Activated naive CD4-positive, alpha-beta T cell treated with anti-CD3 and anti-CD28 coated beads, Interleukin-2, amount 50 U/mL, for 16 hours (primary cell): ENCODE measurements at places on chromosomes 11 and 22.

- DNase-seq, result no peak
Observed at GRCh38 chr22:40156001-40156516, 21.7 kb upstream of the TNRC6B start.

DNA sequence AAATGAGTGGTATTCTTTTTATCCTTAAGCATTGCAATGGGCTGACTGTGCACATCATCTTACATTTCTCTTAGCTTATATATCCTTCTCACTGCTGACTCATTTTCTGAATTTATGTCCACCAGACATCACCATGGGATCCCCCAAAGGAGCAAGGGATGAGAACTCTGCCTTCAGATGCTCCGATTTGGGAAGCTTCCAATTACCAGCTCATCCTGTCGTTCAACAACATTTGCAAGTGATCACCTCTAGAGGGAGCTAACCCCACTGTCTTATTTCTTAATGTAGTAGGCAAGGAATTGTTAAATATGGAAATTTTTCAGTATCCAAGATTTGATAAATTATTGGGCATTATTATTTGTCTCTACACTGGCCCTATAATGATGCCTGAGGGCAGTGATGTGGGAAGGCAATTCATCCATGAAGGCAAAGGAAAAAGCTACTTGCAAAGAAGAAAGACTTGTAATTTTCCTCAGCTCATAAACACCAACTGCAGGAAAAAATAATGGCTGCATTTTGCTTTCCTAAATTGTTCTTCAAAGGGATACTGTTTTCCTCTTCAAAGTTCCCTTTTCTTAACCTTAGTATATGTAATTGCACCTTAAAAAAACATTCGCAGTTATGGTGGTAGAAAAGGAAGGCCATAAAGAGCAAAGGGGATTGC, 102.4 kb upstream of the FSHB start:
- no peak for DNase-seq

GRCh38 chr11:25319127-25319526, 822.3 kb downstream of the LUZP2 start:
- no peak for DNase-seq

DNA sequence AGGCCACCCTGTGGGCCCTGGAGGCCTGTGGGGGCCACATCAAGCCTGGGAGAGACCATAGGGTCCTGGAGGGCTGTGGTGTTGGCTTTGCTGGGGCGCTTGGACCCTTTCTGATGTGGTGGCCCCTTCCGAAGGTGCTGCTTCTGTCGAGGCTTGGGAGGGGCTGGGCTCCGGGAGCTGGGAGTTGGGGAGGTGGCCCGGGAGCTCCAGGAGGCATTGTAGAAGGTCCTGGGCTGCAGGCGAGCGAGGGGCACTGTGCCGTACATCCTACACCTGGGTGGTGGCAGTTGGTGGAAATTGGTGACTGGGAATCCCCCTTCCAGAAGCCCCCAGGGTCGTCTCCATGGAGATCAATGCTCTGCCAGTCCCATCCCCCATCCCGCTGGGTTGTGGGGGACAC, 2.6 kb downstream of the PLA2G3 start:
- no peak for DNase-seq

DNA sequence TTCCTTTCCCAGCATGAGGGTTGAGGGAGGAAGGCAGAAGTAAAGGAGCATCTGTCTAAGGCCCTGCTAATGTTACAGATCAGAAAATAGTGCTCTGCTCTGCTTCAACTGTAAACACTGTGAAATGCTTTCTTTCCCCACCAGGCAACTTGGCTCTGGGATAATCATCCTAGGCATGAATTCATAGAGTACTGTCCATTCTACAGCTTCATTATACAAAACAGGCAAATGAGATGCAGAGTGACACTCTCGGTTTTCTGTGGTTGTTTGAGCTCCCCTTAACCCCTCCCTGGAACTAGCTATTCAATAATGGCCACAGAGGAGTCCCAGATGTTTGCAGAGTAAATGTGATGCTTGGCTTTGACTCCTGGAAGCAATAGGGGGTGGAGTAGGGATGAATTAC, 184.3 kb upstream of the CTSC start:
- DNase-seq, result no peak

DNA sequence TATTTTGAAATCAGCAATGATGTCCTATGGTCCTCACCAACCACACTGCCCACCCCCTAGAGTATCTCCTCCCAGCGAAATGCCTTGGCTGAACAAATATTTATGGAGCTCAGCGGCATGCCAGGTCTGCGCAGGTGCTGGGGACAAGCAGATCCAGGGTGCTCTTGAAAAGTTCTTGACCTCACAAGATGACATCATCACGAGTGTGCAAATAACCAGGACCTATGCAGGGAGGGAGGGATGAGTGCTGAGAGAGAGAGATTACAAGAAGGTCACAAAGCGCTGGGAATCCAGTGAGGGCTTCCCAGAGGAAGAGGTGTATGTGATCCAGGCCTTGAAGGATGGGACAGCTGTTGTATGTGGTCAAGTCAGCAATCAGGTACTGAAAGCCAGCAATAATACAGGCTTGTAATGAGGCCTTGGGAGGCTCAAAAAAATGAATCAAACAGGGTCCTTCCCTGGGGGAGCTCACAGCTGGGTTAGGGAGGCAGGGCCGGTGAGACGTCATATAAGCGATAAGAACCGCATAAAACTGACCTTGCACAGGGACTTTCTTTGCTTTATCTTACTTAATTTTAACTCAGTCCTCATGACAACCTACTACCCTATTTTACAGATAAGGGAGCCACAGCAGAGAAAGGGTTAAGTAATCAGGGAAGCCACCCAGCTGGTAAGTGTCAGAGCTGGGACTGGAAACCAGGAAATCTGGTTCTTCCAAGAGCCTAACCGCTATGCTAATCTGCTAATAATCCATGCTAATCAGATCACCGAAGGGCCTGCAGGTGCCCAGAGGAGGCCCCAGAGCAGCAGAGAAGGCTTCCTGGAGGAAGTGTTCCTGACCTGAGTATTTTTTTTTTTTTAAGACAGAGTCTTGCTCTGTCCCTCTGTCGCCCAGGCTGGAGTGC, 8.2 kb downstream of the ARRB1 start:
- no peak for DNase-seq

- no peak for DNase-seq
Observed at GRCh38 chr22:26995235-26995634, 337.8 kb downstream of the MIAT start.

DNA sequence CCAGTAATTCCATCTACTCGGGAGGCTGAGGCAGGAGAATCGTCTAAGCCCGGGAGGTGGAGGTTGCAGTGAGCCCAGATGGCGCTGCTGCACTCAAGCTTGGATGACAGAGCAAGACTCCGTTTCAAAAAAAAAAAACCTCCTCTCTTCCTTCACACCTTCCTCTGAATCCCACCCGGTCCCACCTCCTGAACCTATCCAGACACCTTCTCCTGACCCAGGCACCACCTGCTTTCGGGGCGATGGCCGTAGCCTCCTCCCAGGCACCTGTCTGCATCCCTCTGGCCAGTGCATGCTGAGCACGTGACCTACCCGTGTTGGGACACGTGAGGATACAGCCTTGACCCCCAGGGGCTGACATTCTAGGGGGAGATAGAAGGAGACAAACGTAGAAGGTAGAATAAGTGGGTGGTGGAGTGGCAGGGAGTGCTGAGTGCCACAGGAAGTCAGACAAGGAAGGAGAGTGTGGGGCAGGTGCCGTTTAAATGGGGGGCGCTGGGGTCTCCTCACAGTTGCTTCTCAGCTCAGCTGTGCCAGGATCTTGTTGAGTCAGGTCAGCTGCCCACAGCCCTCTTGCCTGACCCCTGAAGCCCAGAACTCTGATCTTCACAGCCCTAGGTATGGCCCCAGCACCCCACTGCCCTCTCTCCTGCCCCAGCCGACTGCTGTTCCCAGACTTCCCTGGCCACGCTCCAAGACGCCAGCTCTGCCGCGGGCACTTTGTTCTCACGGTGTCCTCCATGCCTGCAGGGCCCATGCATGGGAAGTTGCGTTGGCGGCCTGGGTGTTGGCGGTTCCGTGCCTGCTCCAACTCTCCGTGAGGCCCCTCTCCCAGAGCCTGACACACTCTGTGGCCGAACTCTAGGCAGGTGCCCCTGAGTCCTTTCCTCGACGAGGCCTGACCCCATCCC, 1.2 kb upstream of the MIOX start:
- DNase-seq, result no peak

GRCh38 chr11:121367001-121367843, 74.7 kb downstream of the SC5D start:
- DNase-seq, result peak; percentile 27

DNA sequence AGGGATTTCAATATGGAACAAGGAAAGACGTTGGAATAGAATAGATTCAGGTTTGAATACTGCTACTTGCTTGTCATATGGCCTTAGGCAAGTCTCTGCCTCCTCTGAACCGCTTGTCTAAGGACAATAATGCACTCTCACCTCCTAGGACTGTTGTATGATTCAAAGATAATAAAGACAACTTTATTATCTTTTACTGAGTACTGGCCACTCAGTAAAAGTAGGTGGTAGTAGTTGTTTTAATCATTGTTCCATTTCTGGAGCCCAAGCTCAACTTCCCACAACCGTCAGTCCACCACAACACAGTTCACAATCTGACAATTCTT, 134.2 kb downstream of the ME3 start:
- no peak for DNase-seq

- DNase-seq, result no peak
Observed at GRCh38 chr11:46275964-46276641, 1.4 kb upstream of the CREB3L1 start.

DNA sequence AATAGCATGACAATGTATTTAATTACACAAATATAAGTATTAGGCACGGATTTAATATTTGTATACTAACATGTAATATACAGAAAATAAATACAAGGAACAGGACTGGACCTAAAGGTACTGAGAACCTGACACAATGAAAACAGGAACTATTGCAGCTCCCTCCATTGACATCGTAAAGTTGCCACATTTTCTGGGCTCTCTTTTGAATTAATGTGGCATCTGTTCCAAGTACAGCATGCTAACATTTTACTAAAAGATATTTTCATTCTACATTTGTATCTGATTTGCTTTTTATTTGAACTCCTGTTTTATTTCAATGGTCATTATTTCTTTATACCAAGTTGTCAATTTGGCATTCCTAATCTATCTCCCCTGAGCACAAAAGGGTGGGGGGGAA, 15.3 kb downstream of the PHF21A start:
- DNase-seq, result no peak

DNA sequence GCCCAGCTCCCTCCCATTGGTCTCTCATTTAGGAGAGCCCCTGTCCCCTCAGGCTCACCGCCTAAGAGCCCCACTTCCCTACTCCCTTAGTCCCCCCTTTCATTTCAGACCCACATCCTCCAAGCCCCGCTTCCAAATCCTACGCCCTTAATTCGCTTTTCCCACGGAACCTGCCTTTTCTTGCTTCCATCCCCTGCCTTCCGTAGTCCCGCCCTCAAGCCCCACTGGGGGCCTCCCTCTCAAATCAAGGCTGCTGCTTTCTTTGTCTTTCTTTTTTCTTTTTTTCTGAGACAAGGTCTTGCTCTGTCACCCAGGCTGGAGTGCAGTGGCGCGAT, 396 bp downstream of the CCDC157 start:
- peak; percentile 28 for DNase-seq

DNA sequence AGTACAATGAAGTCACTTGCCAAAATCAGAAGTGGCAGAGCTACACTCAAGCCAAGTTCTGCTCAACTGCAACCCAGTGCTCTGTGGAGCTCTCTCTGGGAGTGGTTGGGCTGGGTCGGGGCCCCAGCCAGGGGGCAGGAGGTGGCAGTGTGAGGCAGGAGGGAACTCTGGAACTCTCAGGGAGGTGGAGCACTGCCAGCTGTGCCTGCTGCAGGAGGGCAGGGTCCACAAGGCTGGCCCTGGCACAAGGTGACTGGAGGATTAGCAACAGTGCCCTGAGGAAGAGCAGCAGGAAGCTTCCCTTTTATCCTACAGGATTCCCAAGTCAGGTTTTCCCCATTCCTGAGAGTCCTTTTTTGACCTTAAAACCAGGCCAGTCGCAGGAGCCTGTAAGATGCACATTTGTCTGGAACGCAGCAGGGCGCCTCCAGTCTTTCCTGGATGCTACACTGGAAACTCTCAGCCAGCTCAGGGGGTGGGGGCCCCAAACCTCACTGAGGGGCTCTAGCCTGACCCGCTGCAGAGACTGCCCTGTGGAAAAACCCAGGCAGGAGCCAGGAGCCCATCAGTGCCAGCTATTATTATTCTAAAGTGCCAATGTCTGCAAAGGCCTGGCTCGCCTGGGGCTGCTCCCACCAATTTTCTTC, 31.8 kb downstream of the DKK3 start:
- DNase-seq, result no peak

- no peak for DNase-seq
Observed at GRCh38 chr11:47536915-47537314, 16.0 kb downstream of the CELF1 start.

GRCh38 chr11:117759305-117759704, 37.7 kb downstream of the DSCAML1 start:
- DNase-seq, result no peak

GRCh38 chr11:2701230-2701629, 1.4 kb upstream of the KCNQ1OT1 start:
- DNase-seq, result peak; percentile 4

DNA sequence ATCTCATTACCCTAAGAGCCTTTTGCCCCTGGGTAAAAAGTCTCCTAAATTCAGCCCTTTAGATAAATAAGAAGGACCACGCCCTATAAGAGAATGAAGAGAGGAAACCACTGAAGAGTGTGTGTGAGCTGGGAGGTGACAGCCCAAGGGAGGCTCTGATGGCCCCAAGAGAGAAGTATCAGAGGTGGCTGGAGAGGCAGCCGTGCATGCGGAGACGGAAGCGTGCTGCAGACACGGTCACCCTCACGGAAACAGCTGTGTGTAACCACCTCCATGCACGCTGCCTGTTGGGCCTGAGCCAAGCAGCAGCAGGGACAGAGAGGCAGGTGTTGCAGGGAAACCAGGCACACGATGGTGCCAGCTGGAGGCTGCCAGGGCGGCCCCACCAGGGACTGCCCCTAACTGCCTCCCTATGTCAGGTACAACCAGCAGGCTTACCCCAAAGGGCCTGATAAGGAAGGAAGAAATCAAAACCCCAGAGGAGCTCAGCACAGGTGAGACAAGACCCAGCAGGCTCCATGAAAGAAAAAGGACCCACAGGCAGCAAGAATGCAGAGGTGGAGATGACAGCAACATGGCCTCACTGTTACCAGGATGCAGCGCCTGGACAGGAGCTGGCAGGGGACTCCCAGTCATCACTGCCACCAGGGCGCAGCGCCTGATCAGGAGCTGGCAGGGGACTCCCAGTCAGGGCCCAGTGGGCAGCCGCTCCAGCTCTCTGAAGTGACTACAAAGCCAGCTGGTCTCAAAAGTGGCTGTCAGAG, 7.8 kb downstream of the LARGE2 start:
- DNase-seq, result peak; percentile 16

- no peak for DNase-seq
Observed at GRCh38 chr22:27438271-27438980, 363.1 kb downstream of the MN1 start.
